GM23248 (cell line): ENCODE measurements at places on chromosomes 16 and 17. TPM values are rescaled to one million over a fixed set of nuclear protein-coding genes. Genes with fewer than 3 reads are reported as not detected.
A peak's percentile ranks its signal among the peaks of the same experiment; 100 is the strongest.

Gene PRR15L
- not detected in 2 replicates for total RNA-seq

Gene TP53TG3B
- not detected in 2 replicates for total RNA-seq

Gene NLGN2
- 8.0 and 9.5 TPM in 2 replicates for total RNA-seq

Gene CES5A
- not detected in 2 replicates for total RNA-seq

Gene FBXL16
- 0.54 TPM in 1 of 2 replicates, not detected in the other for total RNA-seq

Gene C17orf67
- 1.3 TPM in 1 of 2 replicates, not detected in the other for total RNA-seq

GRCh38 chr17:7016418-7016817 lies 4.0 kb downstream of the RNASEK start:
- DNase-seq = no peak
- H3K4me3 ChIP-seq = peak overlapping the region; percentile 95; the same call in 1 of the 2 replicates
- H3K27me3 ChIP-seq = no peaks in the 10 kb centered on the region
- H3K4me1 ChIP-seq = peaks cover 30% of the 10 kb centered on the region; the same call in 1 of the 2 replicates
- no peaks in the 10 kb centered on the region for H3K36me3 ChIP-seq
- H3K27ac ChIP-seq = peak overlapping the region; percentile 93

DNA sequence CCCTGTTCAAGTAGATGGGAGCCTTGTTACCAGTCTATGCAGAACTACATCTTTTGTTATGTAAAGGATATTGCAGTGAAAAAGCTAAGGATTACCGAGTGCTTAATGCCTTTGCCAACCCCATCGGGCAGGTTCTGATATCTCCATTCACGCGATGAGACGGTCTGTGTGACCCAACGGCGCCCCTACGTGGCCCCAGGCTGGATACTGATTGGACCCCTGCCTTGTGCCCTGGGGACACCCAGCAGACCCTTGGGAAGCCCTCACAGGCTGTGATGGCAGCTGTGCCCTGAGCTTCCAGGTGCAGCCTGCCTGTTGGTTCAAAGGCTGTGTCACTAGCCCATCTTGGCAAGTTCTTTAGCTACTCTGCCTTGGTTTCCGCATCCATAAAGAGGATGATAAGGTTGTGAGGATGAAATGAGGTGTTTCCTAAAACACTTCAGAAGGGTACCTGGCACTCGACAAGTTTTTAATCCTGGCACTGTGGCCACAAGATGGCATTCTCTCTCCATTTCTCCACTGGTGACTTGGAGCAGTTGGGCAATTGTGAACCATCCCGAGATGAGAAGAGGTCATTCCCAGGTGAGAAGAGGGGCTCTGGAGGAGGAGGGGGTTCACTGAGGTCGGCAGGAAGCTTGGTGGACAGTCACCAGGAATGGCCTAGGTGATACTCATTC lies 33.6 kb downstream of the HAPSTR1 start:
- no peak overlapping the region for H3K27ac ChIP-seq
- peaks cover 31% of the 10 kb centered on the region for H3K36me3 ChIP-seq
- H3K4me1 ChIP-seq = peaks cover 25% of the 10 kb centered on the region
- no peaks in the 10 kb centered on the region for H3K27me3 ChIP-seq
- no peak overlapping the region for H3K4me3 ChIP-seq
- DNase-seq = no peak

DNA sequence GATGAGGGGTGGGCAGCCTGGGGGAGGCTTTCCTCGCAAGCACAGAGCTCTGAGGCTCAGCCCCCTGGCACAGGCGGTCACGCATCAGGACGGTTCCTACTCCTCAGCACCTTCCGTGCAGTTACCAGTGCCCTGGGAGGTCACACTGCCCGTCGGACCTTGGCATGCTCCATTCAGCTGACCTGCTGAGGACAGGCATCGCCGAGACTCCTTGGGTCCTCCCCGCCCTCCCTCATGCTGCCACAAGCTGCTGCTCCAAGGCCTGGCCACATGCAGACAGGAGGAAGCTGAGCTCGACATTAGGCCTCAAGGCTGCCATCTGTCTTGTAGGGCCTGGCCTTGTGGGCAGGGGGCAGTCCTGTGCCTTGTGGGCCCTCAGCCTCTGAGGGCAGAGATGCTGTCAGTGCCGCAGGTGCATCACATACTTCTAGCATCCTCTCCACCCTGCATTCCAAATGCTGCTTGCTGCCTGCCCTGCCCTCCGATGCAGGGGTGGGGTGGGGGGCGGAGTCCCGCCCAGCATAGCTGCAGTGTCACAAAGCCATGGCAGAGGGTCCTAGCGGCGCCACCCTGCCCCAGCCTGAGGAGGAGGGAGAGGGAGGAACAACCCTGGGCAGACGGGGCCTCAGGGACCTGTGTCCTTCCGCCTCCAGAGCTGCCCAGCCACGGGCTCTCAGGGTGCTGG lies 9.3 kb downstream of the C16orf90 start:
- H3K4me3 ChIP-seq = no peak overlapping the region
- no peak for DNase-seq
- no peak overlapping the region for H3K27ac ChIP-seq
- H3K36me3 ChIP-seq = peaks cover 18% of the 10 kb centered on the region; the same call in 1 of the 2 replicates
- no peaks in the 10 kb centered on the region for H3K27me3 ChIP-seq
- H3K4me1 ChIP-seq = no peaks in the 10 kb centered on the region

DNA sequence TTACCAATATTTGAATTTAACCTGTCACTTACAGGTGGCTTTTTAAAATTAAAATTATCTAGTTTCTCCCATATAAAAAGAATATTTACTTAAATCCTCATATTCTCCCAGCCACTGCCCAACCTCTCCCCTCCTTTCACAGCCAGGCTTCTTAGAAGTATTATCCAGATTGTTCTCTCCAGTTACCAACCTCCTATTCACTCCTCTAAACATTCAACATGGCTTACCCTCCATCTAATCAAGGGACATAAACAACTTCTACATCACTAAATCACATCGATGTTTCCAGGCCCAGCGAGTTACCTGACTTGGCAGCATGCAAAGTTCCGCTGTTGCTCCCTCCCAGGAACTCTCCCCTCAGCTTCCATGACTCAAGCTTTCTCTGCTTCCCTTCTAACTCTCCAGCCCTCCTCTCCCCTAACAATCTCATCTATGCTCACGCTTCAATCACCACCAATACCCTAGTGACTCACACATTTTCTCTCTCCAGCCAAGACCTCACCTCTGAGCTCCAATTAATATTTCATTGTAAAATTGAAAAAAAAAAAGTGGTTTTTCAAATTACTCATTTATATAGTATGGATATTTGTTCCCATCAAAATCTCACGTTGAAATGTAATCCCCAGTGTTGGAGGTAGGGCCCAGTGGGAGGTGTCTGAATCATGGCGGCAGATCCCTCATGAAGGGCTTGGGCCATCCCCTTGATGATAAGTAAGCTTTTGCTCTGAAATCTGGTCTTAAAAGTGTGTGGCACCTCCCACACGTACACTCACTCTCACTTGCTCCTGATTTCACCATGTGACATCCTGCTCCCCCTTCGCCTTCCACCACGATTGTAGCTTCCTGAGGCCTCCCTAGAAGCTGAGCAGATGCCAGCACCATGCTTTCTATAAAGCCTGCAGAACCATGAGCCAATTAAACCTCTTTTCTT lies 88.5 kb downstream of the HELZ start:
- DNase-seq = no peak
- H3K27me3 ChIP-seq = no peaks in the 10 kb centered on the region
- no peak overlapping the region for H3K27ac ChIP-seq

DNA sequence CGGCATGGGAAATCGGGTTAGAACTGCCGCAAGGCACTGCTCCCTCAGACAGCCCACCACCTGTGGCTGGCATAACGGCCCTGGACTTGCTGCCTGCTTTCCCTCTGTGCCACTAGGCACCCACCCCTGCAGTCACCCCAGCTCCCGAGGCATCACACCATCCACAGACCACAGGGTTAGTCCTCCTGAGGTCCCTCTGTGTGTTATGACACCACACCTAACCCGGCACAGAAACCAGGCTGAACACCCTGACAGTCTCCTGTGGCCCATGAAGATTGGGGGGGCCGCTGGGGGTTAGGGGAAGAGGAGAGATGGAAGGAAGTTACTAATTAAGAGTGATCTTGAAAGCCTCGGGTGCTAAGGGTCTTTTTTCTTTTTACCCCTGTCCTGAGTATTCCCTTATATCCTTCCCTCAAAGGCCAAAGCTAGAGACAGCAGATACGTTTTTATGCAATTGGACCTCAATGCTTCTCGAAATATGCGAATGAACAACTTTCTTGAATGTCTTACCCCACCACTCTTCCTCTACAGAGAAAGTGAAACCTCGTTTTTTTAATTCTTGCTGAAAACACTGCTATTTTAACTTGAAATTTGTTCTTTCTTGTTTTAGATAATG lies 7.0 kb downstream of the CYTH1 start:
- no peak for DNase-seq
- no peaks in the 10 kb centered on the region for H3K27me3 ChIP-seq
- 0 out of 2 replicates have a peak overlapping the region, but pooled peaks have one; percentile 4 for H3K27ac ChIP-seq
- H3K4me1 ChIP-seq = peaks cover 20% of the 10 kb centered on the region
- no peaks in the 10 kb centered on the region for H3K36me3 ChIP-seq

- H3K4me1 ChIP-seq = no peaks in the 10 kb centered on the region
- no peak for DNase-seq
- H3K4me3 ChIP-seq = no peak overlapping the region
- H3K36me3 ChIP-seq = no peaks in the 10 kb centered on the region
Measured at GRCh38 chr17:41639492-41640473, 15.4 kb upstream of the KRT17 start.

GRCh38 chr16:15741207-15741871 lies 91.3 kb downstream of the NDE1 start:
- H3K4me3 ChIP-seq = no peak overlapping the region
- no peaks in the 10 kb centered on the region for H3K36me3 ChIP-seq

DNA sequence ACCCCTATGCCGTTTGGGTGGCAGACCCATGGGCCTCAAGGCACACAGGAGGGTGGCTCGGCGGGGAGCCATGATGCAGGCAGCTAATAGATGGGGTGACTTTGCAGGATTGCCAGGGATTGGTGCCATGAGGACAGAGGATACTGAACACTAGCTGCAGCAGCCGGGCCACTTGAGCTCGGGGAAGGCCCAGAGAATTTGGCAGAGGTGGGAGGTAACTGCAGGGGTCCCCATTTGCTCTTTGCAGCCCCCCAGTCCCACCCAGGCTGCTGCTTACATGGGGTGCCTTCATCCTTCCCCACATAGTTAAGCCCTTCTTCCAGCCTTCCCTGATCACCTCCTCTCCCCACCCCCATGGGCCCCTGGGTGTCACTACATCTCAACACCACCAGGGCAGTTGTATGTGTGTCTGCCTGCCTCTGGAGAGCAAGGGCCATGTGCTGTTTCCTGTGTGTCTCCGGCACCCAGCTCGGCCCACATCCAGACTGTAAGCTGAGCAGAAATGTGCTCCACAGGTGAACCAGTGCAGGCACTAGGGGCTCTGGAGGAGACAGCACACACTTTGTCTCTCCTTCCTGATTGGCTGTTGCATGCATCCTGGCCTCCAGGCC lies 52.0 kb downstream of the SREBF1 start:
- H3K4me1 ChIP-seq = peaks cover 9% of the 10 kb centered on the region; the same call in 1 of the 2 replicates
- no peak overlapping the region for H3K27ac ChIP-seq
- H3K36me3 ChIP-seq = no peaks in the 10 kb centered on the region
- H3K4me3 ChIP-seq = no peak overlapping the region

DNA sequence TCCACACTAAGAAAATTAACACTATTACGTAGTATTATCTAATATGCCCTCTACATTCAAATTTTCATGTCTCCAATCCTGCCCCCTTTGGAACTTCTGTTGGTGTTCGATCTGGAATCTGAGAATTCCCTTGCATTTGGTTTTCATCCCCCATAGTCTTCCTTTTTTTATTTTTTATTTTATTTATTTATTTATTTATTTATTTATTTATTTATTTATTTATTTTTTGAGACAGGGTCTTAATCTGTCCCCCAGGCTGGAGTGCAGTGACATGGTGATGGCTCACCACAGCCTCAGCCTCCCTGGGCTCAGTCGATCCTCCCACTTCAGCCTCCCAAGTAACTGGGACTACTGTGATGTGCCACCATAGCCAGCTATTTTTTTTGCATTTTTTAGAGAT lies 589.3 kb downstream of the MAF start:
- H3K4me3 ChIP-seq = no peak overlapping the region
- H3K4me1 ChIP-seq = no peaks in the 10 kb centered on the region
- no peak overlapping the region for H3K27ac ChIP-seq
- no peaks in the 10 kb centered on the region for H3K27me3 ChIP-seq
- DNase-seq = no peak
- no peaks in the 10 kb centered on the region for H3K36me3 ChIP-seq

- DNase-seq = peak; percentile 87
- H3K36me3 ChIP-seq = peaks cover 74% of the 10 kb centered on the region
- no peaks in the 10 kb centered on the region for H3K27me3 ChIP-seq
- peak overlapping the region; percentile 85 for H3K27ac ChIP-seq
- H3K4me3 ChIP-seq = no peak overlapping the region
- H3K4me1 ChIP-seq = peaks cover 44% of the 10 kb centered on the region
Measured at GRCh38 chr17:64572682-64573154, 65.9 kb downstream of the CEP95 start.

DNA sequence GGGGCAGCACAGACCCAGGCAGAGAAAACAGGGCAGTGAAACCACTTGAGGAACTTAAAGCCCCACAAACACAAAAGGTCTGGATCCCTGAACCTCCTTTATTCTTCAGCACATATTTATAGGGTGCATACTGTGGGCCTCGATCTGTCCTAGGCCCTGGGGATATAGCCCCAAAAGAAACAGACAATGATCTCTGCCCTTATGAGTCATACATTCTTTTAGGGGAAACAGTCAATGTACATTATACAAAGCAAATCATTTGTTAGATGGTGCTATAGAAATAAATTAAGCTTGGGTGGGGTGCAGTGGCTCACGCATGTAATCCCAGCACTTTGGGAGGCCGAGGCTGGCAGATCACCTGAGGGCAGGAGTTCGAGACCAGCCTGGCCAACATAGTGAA lies 10.0 kb upstream of the HES7 start:
- DNase-seq = no peak
- no peak overlapping the region for H3K4me3 ChIP-seq
- H3K27me3 ChIP-seq = no peaks in the 10 kb centered on the region
- no peak overlapping the region for H3K27ac ChIP-seq
- H3K36me3 ChIP-seq = no peaks in the 10 kb centered on the region

GRCh38 chr17:56475116-56475515 lies 118.4 kb upstream of the NOG start:
- no peak overlapping the region for H3K4me3 ChIP-seq
- no peak overlapping the region for H3K27ac ChIP-seq
- no peaks in the 10 kb centered on the region for H3K27me3 ChIP-seq
- no peaks in the 10 kb centered on the region for H3K36me3 ChIP-seq

- H3K27me3 ChIP-seq = no peaks in the 10 kb centered on the region
- H3K4me1 ChIP-seq = no peaks in the 10 kb centered on the region
- H3K4me3 ChIP-seq = no peak overlapping the region
- no peak overlapping the region for H3K27ac ChIP-seq
- no peak for DNase-seq
Measured at GRCh38 chr16:73996624-73997339, 299.8 kb upstream of the PSMD7 start.

- H3K4me3 ChIP-seq = no peak overlapping the region
- peaks cover 12% of the 10 kb centered on the region for H3K4me1 ChIP-seq
- H3K36me3 ChIP-seq = no peaks in the 10 kb centered on the region
- no peak for DNase-seq
- H3K27me3 ChIP-seq = no peaks in the 10 kb centered on the region
Measured at GRCh38 chr16:48619979-48620378, 10.0 kb upstream of the N4BP1 start.
